K562 (cell line): ENCODE measurements at places on chromosomes 1 and 21.

GRCh38 chr1:55781003-55781402 is 565.8 kb upstream of the USP24 start:
- no peak for DNase-seq

- DNase-seq: no peak
Observed at GRCh38 chr21:38303300-38303699, 46.5 kb downstream of the KCNJ15 start.

DNA sequence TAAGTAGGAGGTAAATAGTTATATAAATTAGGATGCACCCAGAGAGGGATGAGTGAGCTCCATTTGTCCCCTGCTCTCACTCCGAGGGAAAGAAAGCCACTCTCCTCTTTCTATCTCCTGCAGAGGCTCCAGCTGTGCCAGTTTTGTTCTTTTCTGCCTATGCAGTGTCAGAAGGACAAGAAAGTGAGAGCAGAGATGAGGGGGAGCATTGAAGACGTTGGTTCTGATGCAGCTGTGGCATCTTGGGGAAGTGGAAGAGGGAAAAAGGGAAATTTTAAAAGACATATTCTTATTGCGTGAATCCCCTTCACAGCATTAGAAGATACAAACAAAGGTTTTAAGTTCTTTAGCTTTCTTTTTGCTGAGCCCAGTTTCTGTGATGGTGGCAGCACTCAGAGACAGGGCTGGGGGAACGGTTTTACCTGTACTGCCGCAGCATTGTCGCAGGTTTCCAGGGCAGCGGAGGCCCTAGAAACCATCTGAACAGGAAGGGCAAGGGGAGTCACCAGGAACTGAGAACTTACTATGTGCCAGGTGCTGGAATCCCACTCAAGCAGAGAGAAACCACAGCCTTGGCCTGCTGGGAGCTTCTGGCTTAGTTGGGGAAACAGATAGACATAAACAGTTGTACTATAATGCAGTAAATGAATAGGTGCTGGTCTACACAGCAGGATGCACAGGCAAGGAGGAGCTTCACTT is 44.9 kb upstream of the USP24 start:
- no peak for DNase-seq

GRCh38 chr21:31768710-31769109 is 36.8 kb upstream of the SCAF4 start:
- no peak for DNase-seq
